ENCODE measurements at places on chromosomes 12 and 14.

DNA sequence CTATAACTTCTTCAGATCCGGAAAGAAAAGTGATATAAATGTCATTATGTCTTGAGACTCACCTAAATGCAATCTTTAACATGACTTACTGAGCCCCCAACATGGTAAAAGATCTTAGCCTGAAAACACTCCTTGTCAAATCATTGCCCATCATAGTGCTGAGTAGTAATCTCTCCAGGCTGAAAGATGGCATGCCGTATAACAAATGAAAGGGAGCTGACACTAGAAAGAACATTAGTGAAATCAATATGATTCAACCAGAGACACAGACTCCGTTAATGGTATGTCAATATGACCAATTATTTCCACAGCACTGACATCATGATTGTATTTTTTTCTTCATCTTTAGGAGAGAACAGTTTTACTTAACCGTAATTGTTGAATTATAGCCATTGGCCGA is 54.4 kb downstream of the BICD1 start:
- H3K4me3 ChIP-seq: no peak overlapping the region
- H3K4me1 ChIP-seq: no peaks in the 10 kb centered on the region
- no peak overlapping the region for H3K27ac ChIP-seq
- peaks cover 9% of the 10 kb centered on the region for H3K36me3 ChIP-seq

DNA sequence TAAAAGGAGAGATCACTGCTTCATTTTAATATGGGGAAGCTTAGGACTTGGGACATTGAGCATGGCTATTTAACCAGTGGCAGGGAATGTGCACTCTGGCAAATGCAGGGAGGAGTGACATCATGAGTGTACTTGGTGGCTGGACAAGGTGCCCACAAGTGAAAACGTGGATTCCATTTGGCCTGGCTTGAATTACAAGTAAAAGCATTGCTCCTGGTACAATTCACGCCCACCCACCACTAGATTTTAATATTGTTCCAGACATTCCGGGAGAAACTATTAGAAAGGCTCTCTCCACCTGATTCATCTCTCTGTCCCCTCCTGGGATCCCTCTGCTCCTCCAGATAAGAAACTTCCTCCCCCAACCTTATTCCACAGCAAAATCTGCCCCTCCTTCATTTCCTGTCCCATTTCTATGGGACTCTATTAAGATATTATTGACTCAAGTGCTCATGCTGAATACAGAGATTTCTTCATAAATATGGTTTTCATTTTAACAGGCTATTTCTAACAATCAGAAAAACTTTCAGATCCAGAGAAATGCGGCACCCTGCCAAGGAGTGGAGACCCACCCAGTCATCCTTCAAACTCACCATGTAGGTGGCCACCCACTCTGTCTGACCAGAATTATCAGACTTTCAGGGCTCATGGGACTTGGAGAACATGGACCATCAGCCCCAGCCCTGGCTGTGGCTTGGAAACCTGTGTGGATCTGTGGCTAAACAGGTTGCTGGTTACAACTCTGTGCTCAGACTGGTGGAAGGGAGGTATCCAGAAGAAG is 43.2 kb downstream of the SSPN start:
- H3K4me1 ChIP-seq: no peaks in the 10 kb centered on the region
- no peaks in the 10 kb centered on the region for H3K36me3 ChIP-seq
- DNase-seq: no peak
- H3K27me3 ChIP-seq: peaks cover 41% of the 10 kb centered on the region
- no peak overlapping the region for H3K4me3 ChIP-seq

GRCh38 chr12:56011509-56012090 is 9.2 kb upstream of the IKZF4 start:
- H3K4me1 ChIP-seq: peaks cover 35% of the 10 kb centered on the region
- no peak for DNase-seq
- no peaks in the 10 kb centered on the region for H3K27me3 ChIP-seq
- no peak overlapping the region for H3K4me3 ChIP-seq
- peaks cover 10% of the 10 kb centered on the region for H3K36me3 ChIP-seq

DNA sequence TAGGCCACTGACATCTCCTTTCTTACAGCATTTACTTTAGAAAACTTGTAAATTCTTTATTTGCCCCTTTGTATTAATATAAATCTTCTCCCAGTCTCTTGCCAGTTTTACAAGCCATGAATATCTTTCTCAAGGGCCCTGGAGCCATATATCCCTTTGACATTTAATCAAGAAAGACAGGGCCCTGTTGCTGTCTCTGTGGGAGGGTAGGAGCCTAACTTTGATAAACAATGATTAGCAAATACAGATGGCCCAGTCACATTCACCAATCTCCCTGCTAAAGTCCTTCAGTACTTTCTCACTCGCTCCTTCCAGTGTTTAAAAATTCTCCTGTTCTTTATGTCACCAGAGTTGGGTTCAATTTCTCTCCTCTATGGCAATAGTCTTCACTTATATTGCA is 479.8 kb upstream of the USP15 start:
- no peak overlapping the region for H3K4me3 ChIP-seq
- no peak overlapping the region for H3K27ac ChIP-seq
- H3K36me3 ChIP-seq: no peaks in the 10 kb centered on the region
- H3K4me1 ChIP-seq: no peaks in the 10 kb centered on the region
- H3K27me3 ChIP-seq: no peaks in the 10 kb centered on the region
- DNase-seq: no peak

GRCh38 chr12:84607170-84607819 is 305.3 kb downstream of the SLC6A15 start:
- no peak overlapping the region for H3K4me3 ChIP-seq
- no peaks in the 10 kb centered on the region for H3K4me1 ChIP-seq
- no peaks in the 10 kb centered on the region for H3K36me3 ChIP-seq
- H3K27me3 ChIP-seq: no peaks in the 10 kb centered on the region

GRCh38 chr14:44846232-44846824 is 115.4 kb downstream of the KLHL28 start:
- no peaks in the 10 kb centered on the region for H3K36me3 ChIP-seq
- peaks cover 6% of the 10 kb centered on the region for H3K27me3 ChIP-seq
- no peak overlapping the region for H3K4me3 ChIP-seq

DNA sequence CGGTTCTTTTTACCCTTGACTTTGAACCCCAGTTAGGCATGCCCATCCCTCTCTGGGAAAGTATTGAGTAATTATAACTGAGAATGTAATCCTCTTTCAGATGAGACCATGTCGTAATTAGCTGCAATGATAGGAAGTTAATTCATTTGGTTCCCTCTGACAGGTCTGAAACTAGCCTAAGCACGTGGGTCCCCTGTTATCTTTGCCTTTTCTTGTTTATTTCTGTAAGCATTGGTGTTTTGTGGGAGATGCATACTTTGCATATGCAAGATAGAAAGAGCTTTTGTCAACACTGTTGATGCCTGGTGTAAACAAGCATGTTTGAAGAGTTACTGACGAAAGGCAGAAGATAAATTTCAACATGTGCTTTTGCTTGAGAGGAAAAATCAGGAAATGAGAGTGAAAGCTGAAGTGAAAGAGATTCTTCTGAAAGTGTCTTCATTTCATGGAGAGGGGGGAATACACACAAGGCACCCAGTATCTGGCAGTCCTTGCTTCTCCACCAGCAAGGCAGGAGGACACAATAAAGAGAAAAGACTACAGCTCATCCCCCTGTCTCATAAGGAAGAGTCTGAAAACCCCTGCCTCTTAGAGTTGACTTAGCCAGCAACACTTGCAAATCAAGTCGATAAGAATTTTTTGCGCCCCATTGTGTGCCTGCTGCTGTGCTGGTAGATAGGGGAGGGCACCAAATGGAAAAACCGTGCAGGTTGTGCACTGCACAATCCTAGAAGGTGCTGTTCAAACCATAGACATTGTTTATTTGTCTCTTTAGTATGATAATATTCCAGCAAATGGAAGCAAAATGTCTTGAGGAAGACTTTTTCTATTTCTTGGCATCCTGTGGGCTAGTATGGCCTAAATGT is 77.8 kb downstream of the SLC24A4 start:
- H3K27me3 ChIP-seq: peaks cover 4% of the 10 kb centered on the region
- no peak overlapping the region for H3K4me3 ChIP-seq
- no peak overlapping the region for H3K27ac ChIP-seq
- DNase-seq: no peak
- peaks cover 4% of the 10 kb centered on the region for H3K4me1 ChIP-seq
- no peaks in the 10 kb centered on the region for H3K36me3 ChIP-seq

DNA sequence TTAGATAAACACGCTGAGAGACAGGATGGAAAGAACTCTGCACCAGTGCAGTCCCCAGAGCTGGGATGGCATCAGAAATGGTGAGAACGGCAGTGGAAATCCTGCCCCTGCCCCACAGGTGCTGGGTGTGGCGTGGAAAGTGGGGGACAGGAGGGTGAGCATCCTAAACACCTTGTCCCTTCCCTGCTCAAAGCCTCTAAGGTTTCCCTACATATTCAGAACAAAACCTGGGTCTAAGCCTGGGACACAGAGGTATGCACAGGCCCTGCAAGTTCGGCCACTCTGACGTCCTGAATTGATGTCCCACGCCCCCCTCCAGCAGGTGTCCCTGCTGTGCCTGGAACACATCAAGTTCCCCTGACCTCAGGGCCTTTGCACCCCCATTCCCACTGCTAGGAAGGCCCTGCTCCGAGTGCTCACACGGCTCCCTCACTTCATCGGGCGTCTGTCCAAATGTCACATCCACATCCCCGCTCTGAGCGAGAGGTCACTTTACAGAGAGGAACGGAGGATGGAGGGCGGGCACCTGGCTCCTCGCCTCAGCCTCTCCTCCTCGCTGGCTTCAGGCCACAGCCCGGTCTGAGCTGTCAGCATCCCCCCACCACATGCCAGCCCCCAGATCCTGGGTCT is 38.5 kb upstream of the SFSWAP start:
- H3K4me1 ChIP-seq: no peaks in the 10 kb centered on the region
- peaks cover 9% of the 10 kb centered on the region for H3K27me3 ChIP-seq
- H3K4me3 ChIP-seq: no peak overlapping the region

DNA sequence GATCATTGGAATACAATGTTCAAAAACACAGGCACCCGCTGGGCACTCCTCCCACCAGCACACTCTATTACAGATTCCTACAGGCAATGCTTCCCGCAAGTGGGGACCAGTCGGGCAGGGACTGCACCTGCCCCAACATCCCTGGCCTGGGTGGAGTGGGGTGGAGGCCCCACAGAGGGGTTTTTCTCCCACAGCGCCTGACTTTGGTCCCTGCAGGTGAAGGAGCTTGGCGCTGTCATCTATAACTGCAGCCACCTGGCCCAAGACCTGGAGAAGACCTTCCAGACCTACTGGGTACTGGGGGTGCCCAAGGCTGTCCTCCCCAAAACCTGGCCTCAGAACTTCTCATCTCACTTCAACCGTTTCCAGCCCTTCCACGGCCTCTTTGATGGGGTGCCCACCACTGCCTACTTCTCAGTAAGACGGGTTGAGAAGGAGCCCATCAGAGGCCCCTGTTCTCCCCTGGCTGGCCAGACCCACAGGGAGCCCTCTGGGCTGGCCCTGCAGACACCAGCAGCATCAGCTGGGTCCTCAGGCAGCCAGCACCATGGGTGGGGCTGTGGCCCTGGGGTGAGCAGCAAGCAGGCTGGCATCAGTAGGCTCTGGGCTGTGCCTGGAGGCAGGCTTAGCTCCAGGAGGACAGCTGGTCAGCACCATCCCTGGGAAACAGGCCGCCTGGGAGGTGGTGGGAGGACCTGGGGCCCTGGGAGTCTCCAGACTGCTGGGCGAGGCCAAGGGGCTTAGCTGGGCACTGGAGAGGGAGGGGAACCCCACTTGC is 6.0 kb downstream of the PLD4 start:
- peaks cover 20% of the 10 kb centered on the region for H3K27me3 ChIP-seq
- no peak overlapping the region for H3K4me3 ChIP-seq
- no peak for DNase-seq
- H3K4me1 ChIP-seq: peaks cover 6% of the 10 kb centered on the region

GRCh38 chr12:107461222-107461975 is 224.2 kb upstream of the PWP1 start:
- H3K36me3 ChIP-seq: peaks cover 3% of the 10 kb centered on the region
- DNase-seq: no peak
- H3K27ac ChIP-seq: no peak overlapping the region
- H3K4me3 ChIP-seq: no peak overlapping the region
- H3K27me3 ChIP-seq: no peaks in the 10 kb centered on the region
- H3K4me1 ChIP-seq: peaks cover 7% of the 10 kb centered on the region

Data from activated naive CD8-positive, alpha-beta T cell treated with anti-CD3 and anti-CD28 coated beads for 36 hours (primary cell).